Activated effector memory CD4-positive, alpha-beta T cell treated with Interleukin-2 at 50 U/mL for 16 hours (primary cell): ENCODE measurements at places on chromosomes 2 and 18.

DNA sequence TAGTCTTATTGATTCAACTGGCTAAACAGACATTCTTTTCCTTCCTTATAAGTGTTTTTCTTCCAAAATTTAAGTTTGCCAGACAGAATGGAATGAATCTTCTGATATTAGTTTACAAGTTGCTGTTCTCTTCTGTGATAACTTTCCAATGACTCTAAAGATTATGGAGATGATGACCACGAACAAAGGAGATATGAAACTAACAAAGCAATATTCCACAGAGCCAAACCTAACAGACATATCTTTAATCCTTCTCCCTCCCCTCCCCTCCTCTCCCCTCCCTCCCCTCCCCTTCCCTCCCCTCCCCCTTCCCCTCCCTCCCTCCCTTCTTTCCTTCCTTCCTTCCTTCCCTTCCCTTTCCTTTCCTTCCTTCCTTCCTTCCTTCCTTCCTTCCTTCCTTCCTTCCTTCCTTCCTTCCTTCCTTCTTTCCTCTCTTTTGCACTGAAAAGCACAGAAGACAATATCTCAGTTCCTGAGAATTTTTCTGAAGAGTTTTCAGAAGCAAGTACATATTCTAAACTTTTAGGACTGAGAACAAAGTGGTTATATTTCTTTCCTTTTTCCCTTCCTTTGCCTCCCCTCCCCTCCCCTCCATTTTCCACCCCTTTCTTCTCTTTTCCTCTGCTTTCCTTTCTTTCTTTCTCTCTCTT, 89.9 kb downstream of the KCNH7 start:
- no peak for DNase-seq

DNA sequence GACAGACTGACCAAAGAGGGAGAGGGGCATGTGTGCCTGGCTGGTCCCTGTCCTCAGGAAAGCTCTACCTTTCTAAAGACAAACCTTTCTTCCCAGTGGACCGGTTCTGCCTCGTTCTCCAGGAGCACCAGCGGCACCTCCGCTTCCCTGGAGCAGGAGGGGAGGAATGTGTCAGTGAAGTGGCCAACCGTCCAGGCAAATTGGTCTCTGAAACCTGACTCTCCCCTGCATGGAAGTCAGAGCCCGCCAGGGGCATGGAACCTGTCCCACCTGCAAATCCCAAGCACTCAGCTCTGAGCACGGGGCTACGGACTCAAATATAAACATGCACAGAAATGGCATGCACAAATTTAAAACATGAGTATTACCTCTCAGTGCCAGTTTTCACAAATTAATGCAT, 62.9 kb downstream of the COL6A3 start:
- DNase-seq = no peak

GRCh38 chr18:32511147-32511546, 40.5 kb upstream of the GAREM1 start:
- no peak for DNase-seq

DNA sequence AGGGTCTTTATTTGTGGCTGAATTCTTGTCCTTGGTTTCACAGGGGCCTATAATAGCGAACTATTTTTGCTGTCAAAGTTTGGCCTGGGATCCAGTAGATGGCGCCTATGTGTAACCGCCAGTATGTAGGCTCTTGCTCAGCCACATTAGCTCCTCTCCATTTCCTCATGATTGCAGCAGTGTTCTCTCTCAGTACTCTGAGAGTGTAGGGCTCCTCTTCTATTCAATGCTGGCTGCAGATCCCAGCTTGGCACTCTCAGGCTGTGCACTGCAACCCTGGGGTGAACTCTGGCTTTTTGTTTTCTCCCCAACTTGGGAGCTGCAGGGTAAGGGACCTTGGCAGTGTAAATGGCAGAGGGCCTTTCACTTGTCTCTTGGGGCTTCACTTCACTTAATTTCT, 344.6 kb upstream of the CHAC2 start:
- no peak for DNase-seq

DNA sequence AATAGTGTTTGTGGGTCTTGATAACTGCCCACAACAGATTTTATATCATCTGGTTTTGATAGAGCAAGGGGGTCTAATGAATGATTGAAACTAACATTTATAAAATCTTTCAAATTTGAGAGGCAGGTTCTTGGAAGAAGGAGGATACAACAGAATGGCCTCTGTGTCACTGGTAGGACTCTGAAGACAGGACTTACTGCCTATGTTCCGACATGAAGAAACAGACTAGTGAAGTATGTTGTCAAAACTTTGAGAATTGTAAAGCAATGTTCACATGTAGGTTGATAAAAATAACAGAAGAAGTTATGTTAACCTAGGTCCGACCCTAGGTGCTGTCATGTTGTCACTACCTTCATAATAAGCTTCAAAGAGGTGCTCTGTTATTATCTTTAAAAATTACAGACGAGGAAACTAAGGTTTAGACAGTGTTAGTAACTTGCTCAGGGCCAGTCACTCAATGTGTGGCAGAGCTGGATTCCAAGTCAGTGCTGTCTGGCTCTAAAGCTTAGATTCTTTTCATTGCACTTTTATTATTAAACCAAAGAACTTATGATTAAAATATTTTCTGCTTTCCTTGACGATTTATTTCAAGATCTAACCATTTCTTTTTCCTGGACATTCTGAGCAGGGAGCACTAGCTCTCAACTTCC, 146.2 kb downstream of the RPIA start:
- DNase-seq = no peak

- DNase-seq = no peak
Measured at GRCh38 chr2:214076527-214076926, 334.3 kb upstream of the VWC2L start.

GRCh38 chr2:48318116-48318515, 211.8 kb upstream of the STON1 start:
- no peak for DNase-seq

GRCh38 chr2:23435250-23436035, 50.5 kb downstream of the KLHL29 start:
- DNase-seq = no peak

- no peak for DNase-seq
Measured at GRCh38 chr2:42872721-42873120, 80.3 kb upstream of the HAAO start.

DNA sequence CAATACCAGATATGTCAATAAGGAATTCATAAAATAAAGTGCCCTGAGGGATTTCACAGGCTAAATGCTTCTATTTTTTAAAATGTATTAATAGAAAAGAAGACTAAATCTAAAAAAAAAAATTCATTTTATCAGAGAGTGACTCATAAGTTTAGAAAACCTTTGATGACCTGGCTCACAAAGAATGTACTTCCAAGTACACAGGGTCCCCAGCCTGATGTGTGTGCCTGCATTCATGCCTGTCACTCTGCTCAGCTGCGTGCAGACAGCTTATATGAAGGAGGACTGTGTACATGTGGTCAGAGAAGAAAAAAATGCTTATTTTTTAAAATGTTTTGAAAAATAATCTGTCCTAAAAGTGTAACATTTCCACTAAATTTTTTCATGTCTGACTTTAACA, 3.0 kb upstream of the CPS1 start:
- no peak for DNase-seq

- DNase-seq = no peak
Measured at GRCh38 chr2:189439342-189439741, 1.9 kb upstream of the WDR75 start.

DNA sequence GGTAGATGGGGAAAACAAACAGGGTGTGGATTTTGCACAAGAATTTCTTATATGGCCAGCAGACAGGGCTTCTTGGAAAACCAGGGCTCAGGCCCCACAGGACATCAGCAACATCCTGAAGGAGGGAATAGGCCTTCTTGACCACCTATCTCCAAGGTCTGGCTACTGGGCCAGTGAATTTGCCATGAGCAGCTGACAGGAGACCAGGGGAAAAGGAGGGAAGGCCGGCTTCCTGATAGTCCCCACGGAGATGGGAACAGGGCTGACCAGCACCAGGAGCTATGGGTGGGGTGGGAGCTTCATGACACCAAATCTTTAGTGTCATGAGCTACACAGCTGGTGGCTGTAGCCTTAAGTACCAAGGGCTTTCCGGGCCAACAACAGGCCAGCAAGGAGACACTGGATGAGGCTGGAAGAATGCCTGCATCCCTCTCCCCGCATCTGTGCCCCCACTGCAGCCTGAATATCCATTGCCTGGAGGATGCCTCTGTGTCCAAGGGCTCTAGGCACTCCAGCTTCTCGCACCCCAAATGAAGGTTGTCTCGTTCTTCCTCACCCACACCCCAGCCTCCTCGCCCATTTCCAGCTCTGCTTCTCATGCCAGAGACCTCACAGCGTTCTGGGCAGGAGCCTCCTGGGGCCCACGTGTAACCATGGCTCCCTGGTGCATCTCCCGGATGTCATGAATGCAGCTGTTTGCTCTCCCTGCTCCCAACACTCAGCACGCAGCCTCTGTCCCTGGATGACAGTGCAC, 74.8 kb downstream of the EMX1 start:
- no peak for DNase-seq

DNA sequence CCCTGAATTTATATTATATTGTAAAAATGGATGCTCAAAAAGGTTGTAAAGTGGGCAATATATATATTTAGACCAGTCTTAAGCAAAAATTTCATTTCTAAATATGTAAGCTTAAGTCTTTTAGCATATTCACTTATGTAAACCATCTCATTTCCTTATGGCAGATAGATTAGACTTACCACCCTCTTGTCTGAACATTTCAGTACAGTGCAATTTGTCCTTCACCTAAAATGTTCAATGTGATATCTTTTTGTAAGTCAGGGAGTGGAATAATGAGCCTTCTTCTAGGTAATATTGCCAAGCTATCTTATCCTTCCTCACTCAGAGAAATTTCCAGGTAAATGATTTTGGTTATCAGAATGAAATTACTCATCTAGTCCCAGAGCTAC, 92.3 kb downstream of the KLF7 start:
- DNase-seq = no peak

- DNase-seq = no peak
Measured at GRCh38 chr2:126850940-126851339, 47.8 kb upstream of the TEX51 start.

DNA sequence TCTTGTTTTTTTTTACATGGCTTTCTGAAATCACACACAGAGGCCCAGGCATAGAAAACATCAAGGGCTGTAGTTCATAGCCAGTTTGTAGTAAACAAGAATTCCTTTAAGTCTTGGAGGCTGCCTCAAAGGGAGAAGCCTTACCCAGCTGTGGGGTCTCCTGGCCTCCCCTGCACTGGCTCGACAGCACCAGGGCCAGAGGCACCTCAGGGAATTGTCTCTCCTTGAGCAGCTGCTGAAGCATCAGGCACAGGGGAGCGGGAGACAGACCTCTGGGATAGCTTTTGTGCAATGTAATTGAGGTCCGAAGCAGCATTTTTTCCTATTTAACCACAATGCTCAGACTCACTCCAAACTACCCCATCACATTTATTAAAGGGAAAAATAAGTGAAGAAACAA, 209.1 kb downstream of the HRH4 start:
- no peak for DNase-seq

GRCh38 chr2:190618030-190618429, 30.9 kb upstream of the NAB1 start:
- no peak for DNase-seq

GRCh38 chr2:15127876-15128275, 433.3 kb downstream of the NBAS start:
- DNase-seq = no peak

DNA sequence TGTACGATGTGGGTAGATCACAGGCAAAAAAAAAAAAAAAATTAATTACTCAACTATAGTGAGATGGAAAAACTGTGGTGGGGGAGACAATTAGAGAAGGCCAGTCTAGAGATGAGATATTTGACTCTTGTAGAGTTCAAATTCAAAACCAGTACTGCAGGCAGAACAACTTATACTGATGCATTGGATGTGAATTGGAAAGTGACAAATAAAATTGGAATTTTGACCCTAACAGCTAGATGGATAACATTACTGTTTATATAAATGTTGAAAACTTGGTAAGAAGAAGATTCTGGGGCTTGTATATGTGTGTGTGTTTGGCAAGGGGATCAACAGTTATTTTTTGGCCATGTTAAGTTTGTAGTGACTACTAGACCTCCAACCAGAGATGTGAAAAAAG, 256.9 kb downstream of the RND3 start:
- no peak for DNase-seq

DNA sequence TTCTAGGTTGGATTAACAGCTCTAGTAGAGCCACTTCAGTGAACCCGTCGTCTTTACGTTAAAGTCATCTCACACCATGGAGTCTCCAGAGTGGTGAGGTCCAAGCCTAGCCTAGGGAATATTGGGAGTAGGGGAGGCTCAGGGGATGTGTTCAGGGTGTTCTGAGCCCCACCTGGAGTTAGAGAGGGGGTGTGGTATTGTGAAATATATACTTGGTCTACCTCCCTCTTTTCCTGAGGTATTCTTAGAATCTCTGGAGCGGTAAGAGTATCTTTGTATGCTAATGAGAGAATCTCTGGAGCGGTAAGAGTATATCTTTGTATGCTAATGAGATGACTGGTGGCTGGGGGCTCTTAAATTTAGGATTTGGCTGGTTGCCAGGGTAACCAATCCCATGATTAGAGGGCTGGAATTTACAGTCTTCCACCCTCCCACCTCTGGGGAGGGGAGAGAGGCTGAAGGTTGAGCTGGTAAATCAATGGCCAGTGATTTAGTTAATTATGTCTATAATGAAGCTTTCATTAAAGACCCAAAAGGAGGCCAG, 69.5 kb downstream of the INPP4A start:
- no peak for DNase-seq

- DNase-seq = no peak
Measured at GRCh38 chr2:86704459-86704971, 15.6 kb upstream of the RMND5A start.

DNA sequence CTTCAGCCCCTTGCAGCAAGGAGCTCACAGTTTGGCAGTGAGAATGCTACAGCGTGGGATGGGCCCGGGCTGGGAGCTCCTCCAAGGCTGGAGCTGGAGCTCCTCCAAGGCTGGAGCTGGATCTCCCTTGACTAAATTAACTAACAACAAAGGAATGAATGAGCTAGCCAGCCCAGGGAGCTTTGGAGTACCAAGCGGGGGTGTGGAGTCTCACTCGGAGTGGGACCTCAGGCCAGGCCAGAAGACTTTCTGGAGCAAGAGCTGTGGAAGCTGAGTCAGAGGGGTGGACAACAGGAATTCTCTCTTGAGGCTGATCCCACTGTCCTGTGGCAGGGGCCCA, 244.7 kb upstream of the HS6ST1 start:
- DNase-seq = no peak

GRCh38 chr2:186605041-186605440, 15.2 kb downstream of the ITGAV start:
- no peak for DNase-seq

GRCh38 chr2:237184919-237185552, 99.3 kb downstream of the COPS8 start:
- DNase-seq = no peak

- no peak for DNase-seq
Measured at GRCh38 chr2:62344472-62344871, 148.6 kb downstream of the B3GNT2 start.

GRCh38 chr2:234632527-234633391, 135.9 kb upstream of the ARL4C start:
- no peak for DNase-seq

DNA sequence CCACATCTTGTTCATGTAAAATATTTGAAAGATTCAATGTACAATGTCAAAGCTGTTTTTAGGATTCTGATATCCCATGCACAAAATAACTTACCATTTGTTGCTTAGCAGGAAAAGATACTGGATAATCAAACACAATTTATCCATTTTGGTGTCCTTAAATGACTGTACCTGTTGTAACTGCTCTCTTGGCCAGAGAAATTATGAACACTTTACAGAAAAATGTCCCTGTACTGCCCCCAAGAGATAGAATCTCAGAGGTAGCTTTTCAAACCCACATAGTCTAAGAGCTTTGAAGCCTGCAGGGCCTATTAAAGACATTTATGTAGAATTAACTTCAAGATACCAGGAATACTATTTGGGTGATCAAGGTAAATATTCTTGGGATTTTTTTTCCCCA, 12.2 kb upstream of the ME2 start:
- no peak for DNase-seq

- DNase-seq = no peak
Measured at GRCh38 chr2:138112536-138112935, 148.3 kb downstream of the HNMT start.
